ENCODE measurements at places on chromosomes 2 and 18.

GRCh38 chr2:27105981-27106380 lies 12.9 kb downstream of the CGREF1 start:
- DNase-seq, result no peak

DNA sequence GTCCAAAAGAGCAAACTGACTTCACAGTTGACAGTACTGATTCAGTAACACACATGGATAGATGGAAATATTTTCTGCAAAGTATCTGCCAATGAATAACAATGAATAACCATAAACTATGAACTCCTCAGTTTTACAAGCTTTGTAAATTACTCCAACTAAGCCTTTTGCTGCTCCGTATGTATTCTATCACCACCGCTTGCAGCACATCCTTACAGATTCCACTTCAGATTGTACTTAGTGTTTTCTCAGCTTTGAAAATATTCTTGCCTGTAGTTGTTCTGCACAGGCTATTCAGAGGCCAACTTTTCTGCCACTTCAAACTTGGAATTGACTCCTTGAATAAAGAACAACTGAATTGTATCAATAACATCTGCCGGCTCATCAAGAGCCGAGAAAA lies 36.2 kb downstream of the TLK1 start:
- no peak for DNase-seq

DNA sequence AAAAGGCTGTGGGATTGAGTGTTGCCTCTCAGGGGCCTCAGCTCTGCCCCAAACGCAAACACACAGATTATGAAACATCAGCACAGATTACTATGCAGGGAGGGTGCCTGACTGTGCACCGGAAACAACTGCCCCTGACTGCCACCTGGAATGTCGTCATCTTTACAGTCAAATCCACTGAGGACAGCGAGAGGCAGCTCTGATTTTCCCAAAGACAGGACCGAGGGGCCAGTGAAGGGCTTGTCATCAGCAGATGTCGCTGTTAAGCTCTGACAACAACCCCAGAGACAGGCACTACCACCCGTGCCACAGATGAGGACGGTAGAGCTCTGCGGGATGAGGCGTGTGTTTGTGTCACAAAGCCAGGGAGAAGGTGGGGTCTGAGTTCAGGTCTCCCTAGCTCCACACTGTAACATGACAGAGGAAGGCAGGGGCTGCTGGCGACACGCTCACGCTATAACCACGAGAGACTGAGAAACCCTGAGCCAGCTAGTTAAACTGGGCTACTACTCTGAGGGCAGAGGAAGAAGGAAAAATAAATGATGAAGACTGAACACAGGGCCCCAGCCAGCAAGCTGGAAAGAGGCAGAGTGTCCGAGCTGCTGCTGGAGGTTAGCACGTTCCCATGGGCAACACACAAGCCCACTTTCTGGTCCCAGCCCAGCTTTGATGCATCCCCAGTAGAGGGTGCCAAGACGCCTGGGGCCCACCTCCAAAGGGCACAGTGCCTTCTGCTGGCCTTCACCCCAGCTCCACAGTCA lies 47.0 kb downstream of the PARD6G start:
- DNase-seq, result no peak

DNA sequence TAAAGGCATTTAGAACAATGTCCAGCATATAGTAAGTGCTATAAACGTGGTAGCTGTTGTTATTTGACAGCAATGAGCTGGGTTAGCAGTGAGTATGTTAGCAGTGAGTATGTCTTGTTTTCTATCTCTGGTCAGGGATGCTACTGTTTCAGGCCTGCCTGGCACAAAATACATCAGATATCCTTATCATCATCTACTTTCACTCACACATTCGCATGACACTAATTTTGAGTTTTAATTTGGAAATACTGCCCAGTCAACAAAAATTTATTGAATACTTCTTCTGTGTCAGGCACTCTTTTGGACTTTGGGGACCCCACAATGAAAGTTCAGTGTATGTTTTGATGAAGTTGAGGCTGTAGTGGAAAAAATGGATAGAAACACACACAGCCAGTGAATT lies 401.6 kb downstream of the CLIP4 start:
- no peak for DNase-seq

DNA sequence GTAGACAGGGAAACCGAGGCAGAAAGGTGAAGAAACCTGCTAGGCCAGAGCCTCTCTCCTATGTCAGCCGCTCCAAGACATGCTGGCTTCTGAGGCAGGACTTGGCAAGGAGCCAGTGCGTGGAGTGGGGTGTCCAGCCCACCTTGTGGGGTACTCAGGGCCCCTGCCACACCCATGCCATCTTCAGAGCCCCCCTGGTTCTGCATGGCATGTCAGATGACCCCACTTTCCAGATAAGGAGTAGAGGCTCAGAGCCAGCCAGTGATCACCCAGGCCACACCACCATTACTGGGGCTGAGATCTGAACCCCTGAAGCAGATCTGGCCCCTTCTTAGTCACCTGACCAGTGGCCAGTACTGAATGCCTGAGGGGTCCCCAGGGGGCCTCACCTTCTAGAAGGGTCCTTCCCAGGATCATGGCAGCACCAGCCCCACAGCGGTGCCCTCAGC lies 14.7 kb downstream of the CROCC2 start:
- no peak for DNase-seq

GRCh38 chr2:62409442-62409841 lies 96.6 kb downstream of the TMEM17 start:
- DNase-seq, result peak; percentile 51

GRCh38 chr2:228377533-228377932 lies 196.0 kb upstream of the SPHKAP start:
- no peak for DNase-seq

GRCh38 chr2:10257036-10257435 lies 45.7 kb upstream of the HPCAL1 start:
- DNase-seq, result no peak

- DNase-seq, result no peak
Observed at GRCh38 chr2:61380056-61380881, 90.6 kb downstream of the USP34 start.

- DNase-seq, result no peak
Observed at GRCh38 chr2:168443818-168444217, 12.3 kb upstream of the CERS6 start.

GRCh38 chr18:74196220-74197119 lies 48.1 kb downstream of the TIMM21 start:
- peak; percentile 69 for DNase-seq

DNA sequence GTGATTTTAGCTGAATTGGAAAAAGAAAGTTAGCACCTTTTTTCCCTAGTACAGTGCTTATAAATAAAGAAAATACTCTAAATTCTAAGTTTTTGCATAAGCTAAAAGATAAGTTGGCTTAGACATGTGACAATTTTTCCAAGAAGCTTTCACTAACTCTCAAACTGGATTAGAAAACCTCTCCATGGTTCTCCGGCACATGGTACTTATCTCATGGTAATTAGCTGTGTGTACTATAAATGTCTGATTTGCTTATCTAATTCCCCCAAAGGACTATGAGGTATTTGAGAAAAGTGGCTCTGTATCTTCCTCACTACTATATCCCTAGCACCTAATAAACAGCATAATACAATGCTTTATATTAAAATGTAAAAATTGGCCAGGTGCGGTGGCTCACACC lies 71.1 kb downstream of the ROCK1 start:
- no peak for DNase-seq

DNA sequence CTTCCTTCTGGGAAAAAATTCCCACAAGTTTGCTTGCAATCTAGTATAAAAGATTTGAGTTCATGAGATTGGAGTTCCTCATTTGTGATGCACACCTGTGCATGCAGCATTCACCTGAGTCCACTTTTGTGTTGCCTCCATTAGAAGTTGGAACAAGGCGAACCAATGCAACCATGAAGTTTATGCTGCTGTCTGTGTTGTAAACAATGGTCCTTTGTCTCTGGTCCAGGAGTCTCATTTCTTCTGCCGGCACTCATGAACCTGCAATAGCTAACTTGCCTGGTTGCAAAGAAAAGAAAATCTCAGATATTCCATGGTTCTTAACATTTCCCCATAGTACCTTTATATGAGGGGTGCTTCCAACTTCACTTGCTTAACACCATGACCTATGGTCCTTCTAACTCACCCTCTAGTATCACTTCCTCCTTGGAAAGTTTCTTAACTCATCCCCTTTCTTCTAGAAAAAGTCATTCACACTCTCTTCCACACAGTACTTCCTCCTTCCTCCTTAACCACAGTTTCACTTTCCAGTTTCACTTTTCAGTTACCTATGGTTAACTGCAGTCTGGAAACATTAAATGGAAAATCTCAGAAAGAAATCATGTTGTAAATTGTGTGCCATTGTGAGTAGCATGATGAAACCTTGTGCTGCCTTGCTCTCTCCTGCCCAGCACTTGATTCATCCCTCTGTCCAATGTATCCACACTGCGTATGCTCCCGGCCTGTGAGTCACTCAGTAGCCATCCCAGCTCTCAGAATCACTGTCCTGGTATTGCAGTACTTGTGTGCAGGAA lies 128.8 kb upstream of the TRIB2 start:
- DNase-seq, result peak; percentile 96

- no peak for DNase-seq
Observed at GRCh38 chr2:171287611-171288010, 126.9 kb upstream of the TLK1 start.

- no peak for DNase-seq
Observed at GRCh38 chr2:20574930-20575329, 76.0 kb downstream of the HS1BP3 start.

DNA sequence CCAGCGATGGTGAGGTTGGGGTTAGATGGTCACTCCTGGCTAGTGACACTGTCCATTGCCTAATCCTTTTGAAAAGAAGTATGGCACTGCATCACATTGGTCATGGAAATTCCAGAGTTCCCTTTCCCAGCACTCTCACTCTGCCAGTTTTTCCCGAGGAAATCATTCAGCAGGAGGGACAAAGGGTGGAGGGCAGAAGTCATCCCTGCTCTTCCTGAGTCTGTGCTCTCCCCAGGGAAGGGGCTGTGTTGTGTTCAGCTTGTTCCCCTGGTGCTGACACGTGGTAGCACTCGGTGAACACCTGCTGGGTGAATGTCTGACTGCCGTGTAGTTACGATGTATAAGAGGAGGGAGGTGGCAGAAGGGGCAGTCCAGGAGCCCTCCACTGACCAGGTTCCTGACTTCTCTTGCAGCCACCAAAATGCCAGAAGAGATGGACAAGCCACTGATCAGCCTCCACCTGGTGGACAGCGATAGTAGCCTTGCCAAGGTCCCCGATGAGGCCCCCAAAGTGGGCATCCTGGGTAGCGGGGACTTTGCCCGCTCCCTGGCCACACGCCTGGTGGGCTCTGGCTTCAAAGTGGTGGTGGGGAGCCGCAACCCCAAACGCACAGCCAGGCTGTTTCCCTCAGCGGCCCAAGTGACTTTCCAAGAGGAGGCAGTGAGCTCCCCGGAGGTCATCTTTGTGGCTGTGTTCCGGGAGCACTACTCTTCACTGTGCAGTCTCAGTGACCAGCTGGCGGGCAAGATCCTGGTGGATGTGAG lies 21.6 kb downstream of the STEAP3 start:
- DNase-seq, result no peak

DNA sequence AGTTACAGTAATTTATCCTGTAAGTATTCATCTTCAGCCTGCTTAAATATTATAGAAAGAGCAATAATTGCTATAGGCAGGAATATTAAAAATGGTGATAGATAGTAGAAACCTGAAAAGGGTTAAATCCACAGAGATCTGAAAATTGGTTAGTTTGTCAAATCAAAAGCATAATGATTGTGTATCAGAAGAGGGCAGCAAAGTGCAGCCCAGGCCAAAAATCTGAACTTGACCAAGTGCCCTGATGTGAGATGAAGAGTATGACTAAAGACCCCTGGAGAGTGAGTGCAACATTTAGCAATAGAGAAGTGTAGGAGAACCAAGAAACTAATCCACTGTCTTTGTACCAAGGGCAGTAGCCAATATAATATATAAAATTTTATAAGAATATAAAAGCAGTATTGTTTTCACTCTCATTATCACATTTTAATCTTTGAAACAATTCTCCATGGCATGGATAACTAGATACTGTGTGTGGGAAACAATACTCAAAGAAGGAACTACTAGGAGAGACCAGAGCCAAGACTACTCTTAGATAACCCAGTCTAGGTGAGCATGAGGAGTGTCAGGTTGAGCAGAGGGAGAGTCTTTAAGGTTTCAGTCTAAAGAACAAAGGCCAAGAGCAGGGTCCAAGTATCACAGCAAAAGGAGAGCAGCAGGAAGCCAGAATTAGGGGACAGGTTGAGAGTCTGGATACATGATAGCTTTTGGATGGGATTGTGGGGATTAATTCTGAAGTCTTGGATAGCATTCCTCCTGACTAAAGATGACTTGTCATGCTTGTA lies 148.7 kb downstream of the CALCRL start:
- DNase-seq, result peak; percentile 6

- peak; percentile 96 for DNase-seq
Observed at GRCh38 chr2:205698286-205699268, 16.3 kb downstream of the NRP2 start.

DNA sequence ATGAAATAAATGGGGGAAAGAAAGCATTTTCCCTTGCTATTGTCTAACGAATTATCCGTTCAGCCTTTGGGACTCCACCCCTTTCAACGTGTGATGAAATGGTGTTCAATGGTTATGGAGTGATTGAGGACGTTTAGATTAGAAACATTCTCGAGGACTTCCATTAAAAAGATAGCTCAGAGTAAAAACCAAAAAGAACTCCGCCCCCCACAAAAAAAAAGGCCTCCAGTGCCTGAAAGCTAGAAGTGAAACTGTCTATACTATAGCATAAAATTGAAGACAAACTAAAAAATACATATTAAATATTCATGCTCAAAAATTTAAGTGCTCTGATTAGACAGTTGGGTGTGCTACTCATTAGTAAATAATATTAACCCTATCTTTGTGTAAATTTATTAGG lies 3.0 kb upstream of the ZNF516 start:
- peak; percentile 52 for DNase-seq

DNA sequence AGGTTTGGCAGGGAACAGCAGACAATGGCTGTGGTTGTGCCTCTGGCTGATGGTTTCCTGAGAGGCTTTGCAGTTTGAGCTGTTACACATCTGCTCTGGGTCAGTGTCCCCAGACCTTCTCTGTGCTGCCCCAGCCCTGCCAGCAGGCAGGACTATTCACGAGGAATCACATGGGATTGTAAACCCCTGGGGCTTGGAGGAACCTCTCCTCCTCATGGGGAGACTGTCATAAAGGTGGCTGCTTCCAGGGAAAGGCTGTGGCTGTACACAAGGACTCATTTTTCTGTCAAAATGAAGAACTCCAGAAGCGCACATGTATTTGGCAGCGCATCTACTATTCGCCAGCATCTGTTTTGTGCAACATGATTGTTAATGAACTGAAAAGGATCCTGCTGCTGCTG lies 142.6 kb upstream of the CYP1B1 start:
- no peak for DNase-seq

DNA sequence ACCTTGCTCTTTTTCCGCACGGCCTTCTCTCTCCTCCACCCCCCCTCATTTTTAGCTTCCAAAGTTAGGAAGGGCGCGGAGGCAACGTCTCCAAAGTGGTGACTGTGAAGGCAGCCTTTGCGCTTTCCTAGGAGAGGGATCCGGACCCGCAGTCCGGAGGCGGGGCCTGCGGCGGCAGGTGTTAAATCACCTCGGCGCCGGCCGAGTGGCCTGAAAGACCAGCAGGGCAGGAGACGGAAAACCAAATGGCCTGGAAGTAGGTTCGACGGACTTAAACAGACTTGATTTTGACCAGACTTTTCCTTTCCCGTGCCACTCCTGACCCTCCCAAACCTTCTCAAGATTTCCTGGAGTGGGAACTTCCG lies 615 bp downstream of the GORASP2 start:
- peak; percentile 42 for DNase-seq

- no peak for DNase-seq
Observed at GRCh38 chr2:154029504-154029903, 157.8 kb downstream of the GALNT13 start.
